Bronchus fibroblast of lung (primary cell): ENCODE measurements at places on chromosomes 6 and 20. TPM values are rescaled to one million over a fixed set of nuclear protein-coding genes. Genes with fewer than 3 reads are reported as not detected.

WFDC12 gene
- total RNA-seq: not detected in 2 replicates

DLL1 gene
- total RNA-seq: 0.15 and 0.17 TPM in 2 replicates

MYLK4 gene
- total RNA-seq: under 0.01 and 0.15 TPM in 2 replicates

OXT gene
- not detected in 2 replicates for total RNA-seq

MSH5 gene
- total RNA-seq: 10.9 and 15.5 TPM in 2 replicates

RFX6 gene
- not detected in 2 replicates for total RNA-seq

GDAP1L1 gene
- not detected in 2 replicates for total RNA-seq

ADAT2 gene
- total RNA-seq: 2.5 and 4.4 TPM in 2 replicates

SPATS1 gene
- not detected in 2 replicates for total RNA-seq

KCNG1 gene
- 51.0 and 58.0 TPM in 2 replicates for total RNA-seq

CLVS2 gene
- total RNA-seq: not detected in 2 replicates

COL9A3 gene
- 2.7 and 3.0 TPM in 2 replicates for total RNA-seq

DLK2 gene
- total RNA-seq: 1.0 and 1.5 TPM in 2 replicates

ATP9A gene
- 6.2 and 6.4 TPM in 2 replicates for total RNA-seq

TRIM31 gene
- not detected in 2 replicates for total RNA-seq

CPXM1 gene
- 4.5 and 5.6 TPM in 2 replicates for total RNA-seq

IRF4 gene
- not detected in 2 replicates for total RNA-seq

LY6G6C gene
- not detected in 2 replicates for total RNA-seq

GSTA2 gene
- not detected in 2 replicates for total RNA-seq
